Astrocyte (in vitro differentiated cells and primary cell): ENCODE measurements at places on chromosomes 16 and 17. TPM values are rescaled to one million over a fixed set of nuclear protein-coding genes. Genes with fewer than 3 reads are reported as not detected.

DNA sequence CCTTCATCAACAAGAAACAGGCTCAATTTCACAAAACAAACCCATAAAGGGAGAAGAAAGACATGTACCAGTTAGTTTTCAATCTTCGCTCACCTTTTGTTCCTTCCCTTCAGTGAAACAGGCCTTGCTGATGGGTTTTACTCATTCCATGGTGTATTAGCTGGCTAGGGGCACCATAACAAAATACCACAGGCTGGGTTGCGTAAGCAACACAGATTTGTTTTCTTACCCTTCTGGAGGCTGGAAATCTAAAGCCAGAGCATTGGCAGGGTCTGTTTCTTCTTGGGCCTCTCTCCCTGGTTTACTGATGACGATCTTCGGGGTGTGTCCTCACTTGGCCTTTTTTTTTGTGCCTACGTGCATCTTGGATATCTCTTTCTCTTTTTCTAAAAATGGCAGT lies 383.4 kb upstream of the RBFOX1 start:
- no peak overlapping the region for H3K27ac ChIP-seq
- H3K4me3 ChIP-seq: no peak overlapping the region
- H3K36me3 ChIP-seq: no peaks in the 10 kb centered on the region
- no peak for DNase-seq
- no peaks in the 10 kb centered on the region for H3K4me1 ChIP-seq

DNA sequence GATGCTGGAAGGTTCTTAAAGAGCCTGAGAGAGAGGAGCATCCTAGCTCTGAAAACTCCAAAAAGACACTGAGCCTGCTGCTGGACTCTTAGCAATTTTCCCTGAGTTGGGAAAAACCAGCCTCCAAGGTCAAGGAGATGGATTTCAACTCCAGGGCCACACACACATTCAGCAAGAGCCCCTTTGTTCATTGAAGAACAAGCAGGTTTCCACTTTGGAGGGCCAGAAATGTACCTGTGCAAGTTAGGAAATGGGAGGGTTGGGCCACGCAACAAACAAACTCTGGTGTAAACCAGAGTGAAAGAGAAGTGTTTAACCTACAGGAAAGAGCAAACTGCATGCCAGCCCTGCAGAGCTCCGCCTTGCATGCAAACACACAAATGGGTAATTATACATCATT lies 264.8 kb upstream of the RPL38 start:
- no peaks in the 10 kb centered on the region for H3K4me1 ChIP-seq
- H3K27me3 ChIP-seq: no peaks in the 10 kb centered on the region
- H3K36me3 ChIP-seq: no peaks in the 10 kb centered on the region
- DNase-seq: no peak

DNA sequence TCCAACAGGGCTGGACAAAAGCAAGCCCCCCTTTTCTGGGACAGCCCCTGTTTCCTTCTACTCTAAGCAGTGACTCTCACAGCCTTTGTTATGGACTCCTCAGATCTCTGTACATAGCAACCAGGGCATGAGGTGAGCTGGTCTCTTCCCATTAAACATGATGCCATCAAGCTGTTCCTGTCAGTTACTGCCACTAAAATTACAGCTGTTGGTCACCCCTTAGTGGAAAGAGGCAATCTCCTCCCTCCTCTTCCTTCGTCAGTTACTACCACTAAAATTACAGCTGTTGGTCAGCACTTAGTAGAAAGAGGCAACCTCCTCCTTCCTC lies 95.2 kb upstream of the SMIM36 start:
- no peaks in the 10 kb centered on the region for H3K4me1 ChIP-seq
- H3K36me3 ChIP-seq: no peaks in the 10 kb centered on the region
- H3K27me3 ChIP-seq: peaks cover 6% of the 10 kb centered on the region

DNA sequence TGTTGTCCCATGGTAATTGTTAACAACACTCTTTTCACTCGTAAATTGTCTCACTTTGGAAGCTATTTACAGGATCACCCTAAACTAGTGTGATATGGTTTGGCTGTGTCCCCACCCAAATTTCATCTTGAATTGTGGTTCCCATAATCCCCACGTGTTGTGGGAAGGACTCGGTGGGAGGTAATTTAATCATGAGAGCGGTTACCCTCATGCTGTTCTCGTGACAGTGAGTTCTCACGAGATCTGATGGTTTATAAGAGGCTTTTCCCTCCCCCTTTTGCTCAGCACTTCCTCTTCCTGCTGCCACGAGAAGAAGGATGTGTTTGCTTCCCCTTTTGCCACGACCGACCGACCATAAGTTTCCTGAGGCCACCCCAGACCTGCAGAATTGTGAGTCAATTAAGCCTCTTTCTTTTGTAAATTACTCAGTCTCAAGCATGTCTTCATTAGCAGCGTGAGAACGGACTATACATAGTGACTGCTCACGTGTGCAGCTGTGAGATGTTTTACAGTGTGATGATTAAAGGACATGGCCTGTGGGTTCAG lies 34.4 kb downstream of the DNAH3 start:
- no peaks in the 10 kb centered on the region for H3K36me3 ChIP-seq
- H3K4me1 ChIP-seq: no peaks in the 10 kb centered on the region
- DNase-seq: no peak
- H3K4me3 ChIP-seq: no peak overlapping the region
- no peaks in the 10 kb centered on the region for H3K27me3 ChIP-seq

- H3K4me3 ChIP-seq: no peak overlapping the region
- no peak overlapping the region for H3K27ac ChIP-seq
- no peak for DNase-seq
- no peaks in the 10 kb centered on the region for H3K36me3 ChIP-seq
- H3K27me3 ChIP-seq: no peaks in the 10 kb centered on the region
- no peaks in the 10 kb centered on the region for H3K4me1 ChIP-seq
Measured at GRCh38 chr17:68013385-68013784, 17.1 kb upstream of the C17orf58 start.

DNA sequence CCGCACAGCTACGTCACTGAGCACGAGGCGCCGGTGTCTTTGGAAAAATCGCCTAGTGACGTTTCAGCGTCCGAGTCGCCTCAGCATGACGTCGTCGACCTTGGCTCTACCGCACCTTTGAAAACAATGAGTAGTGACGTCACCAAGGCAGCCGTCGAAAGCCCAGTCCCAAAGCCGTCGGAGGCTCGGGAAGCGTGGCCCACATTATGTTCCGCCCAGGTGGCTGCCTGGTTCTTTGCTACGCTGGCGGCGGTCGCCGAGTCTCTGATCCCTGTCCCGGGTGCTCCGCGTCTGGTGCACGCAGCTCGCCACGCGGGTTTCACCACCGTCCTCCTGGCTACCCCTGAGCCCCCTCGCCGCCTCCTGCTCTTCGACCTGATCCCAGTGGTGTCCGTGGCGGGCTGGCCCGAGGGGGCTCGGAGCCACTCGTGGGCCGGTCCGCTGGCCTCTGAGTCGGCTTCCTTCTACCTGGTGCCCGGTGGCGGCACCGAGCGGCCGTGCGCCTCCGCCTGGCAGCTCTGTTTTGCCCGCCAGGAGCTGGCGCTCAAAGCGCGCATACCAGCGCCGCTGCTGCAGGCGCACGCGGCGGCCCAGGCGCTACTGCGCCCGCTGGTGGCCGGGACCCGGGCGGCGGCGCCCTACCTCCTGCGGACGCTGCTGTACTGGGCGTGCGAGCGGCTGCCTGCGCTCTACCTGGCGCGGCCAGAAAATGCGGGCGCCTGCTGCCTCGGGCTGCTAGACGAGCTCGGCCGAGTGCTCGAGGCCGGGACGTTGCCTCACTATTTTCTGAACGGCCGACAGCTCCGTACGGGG lies 1.5 kb downstream of the TMEM102 start:
- H3K4me1 ChIP-seq: peaks cover 27% of the 10 kb centered on the region
- H3K36me3 ChIP-seq: no peaks in the 10 kb centered on the region
- DNase-seq: peak; percentile 55
- H3K27me3 ChIP-seq: peaks cover 27% of the 10 kb centered on the region
- no peak overlapping the region for H3K27ac ChIP-seq
- H3K4me3 ChIP-seq: no peak overlapping the region

Gene TAOK2
- 55.2 and 55.9 TPM in 2 replicates for total RNA-seq

Gene HNF1B
- 15.6 and 17.8 TPM in 2 replicates for total RNA-seq

Gene PRSS33
- total RNA-seq: not detected in 2 replicates

DNA sequence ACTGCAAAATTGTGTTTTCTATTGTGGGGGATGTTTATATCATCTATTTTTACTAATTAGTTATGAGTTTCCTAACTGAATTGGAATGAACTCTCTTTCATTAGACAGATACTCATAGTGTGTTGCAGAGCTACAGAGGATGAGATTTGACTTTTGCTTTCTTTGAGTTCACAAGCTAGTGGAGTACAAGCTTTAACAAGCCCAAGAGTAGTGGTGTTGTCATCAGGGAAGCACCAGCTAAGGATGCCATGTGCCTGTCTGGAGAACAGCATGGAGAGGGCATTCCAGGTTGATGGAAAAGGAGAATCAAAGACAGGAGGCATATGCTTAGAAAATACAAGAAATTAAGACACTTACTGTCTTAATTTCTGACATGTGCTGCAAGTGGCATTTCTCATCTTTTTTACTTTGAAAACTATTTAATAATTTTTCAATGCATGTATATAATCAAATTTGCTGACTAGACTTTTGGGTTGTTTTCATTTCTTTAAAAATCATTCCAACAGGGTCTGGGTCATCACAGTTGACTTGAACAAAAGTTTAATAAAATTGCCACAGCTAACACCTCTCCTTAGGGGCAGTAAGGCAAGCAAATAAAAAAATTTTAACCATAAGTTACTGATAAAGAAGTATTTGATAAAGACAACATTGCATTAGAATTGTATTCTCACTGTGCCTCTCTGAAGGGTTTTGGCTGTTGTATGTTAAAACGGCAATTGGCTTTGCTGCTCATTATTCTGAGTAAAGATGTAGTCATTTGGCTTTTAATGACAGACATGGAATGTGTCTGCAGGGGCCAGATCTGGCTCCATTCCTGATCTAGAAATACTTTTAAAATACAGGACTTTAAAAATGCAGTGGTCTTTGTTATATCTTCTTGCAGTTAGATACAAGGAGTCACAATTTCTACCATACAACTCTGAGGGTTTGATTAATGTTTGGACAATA lies 323.7 kb upstream of the CDH11 start:
- H3K4me1 ChIP-seq: no peaks in the 10 kb centered on the region
- no peaks in the 10 kb centered on the region for H3K36me3 ChIP-seq
- DNase-seq: peak; percentile 17
- no peaks in the 10 kb centered on the region for H3K27me3 ChIP-seq
- no peak overlapping the region for H3K4me3 ChIP-seq

GRCh38 chr17:37024181-37024637 lies 75.5 kb downstream of the AATF start:
- peak; percentile 8 for DNase-seq
- H3K4me1 ChIP-seq: no peaks in the 10 kb centered on the region
- no peak overlapping the region for H3K4me3 ChIP-seq
- peaks cover 6% of the 10 kb centered on the region for H3K36me3 ChIP-seq

- H3K27me3 ChIP-seq: no peaks in the 10 kb centered on the region
- H3K4me3 ChIP-seq: no peak overlapping the region
- peak overlapping the region; percentile 21 for H3K27ac ChIP-seq
Measured at GRCh38 chr16:53257001-53257400, 177.3 kb upstream of the RBL2 start.

GRCh38 chr17:958712-959451 lies 20.7 kb downstream of the NXN start:
- H3K36me3 ChIP-seq: no peaks in the 10 kb centered on the region
- H3K4me3 ChIP-seq: no peak overlapping the region
- DNase-seq: no peak

Gene GRB7
- 1.8 and 3.3 TPM in 2 replicates for total RNA-seq

DNA sequence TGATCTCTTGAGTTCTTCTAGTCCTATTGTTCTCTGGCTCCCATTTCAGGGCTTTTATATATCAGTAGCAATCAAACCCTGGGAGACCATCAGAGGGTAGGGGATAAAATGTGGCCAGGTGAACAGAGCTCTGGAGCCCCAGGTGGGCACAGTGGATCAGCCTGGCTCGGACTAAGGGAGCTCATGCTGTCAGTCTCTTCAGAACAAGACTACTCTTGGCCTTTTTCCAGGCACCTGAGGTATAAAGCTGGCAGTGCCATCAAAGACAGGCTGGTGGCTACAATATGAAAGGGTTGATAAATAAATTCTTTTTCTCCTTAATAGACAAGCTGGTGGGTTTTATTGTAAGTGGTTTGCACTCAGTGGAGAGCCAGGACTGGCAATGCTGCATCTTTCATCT lies 160.0 kb upstream of the CCL2 start:
- H3K36me3 ChIP-seq: no peaks in the 10 kb centered on the region
- no peak for DNase-seq
- H3K27me3 ChIP-seq: no peaks in the 10 kb centered on the region
- no peak overlapping the region for H3K27ac ChIP-seq
- no peak overlapping the region for H3K4me3 ChIP-seq

DNA sequence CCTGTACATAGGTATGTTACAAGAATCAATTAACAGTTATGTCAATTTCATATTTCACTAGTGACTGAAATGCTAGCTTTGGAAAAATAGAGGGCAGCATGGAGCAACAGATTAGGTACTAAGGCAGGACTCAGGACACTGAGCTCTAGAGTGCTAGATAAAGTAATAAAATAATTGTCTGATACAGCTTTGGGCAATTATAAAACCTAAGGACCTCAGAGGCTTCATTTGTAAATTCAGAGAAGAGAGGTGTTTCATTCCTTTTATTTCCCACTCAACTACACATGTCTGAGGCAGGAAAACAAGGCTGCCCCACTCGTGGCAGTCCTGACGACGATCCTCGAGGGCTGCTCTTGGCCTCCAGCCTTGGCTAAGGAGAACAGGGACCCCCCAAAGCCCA lies 81.5 kb downstream of the CA4 start:
- H3K36me3 ChIP-seq: peaks cover 11% of the 10 kb centered on the region
- no peaks in the 10 kb centered on the region for H3K4me1 ChIP-seq
- no peak overlapping the region for H3K27ac ChIP-seq
- no peaks in the 10 kb centered on the region for H3K27me3 ChIP-seq
- no peak overlapping the region for H3K4me3 ChIP-seq
- no peak for DNase-seq

GRCh38 chr17:81870981-81871386 lies at the start of gene ARHGDIA:
Gene ARHGDIA (minus strand): TSS chr17:81871337. CDS start chr17:81869930, 1,407 bp downstream.
- peak within 1 kb of the TSS; percentile 92 for H3K4me3 ChIP-seq
- peaks cover 36% of the 10 kb centered on the region for H3K4me1 ChIP-seq
- H3K27me3 ChIP-seq: no peaks in the 10 kb centered on the region

DNA sequence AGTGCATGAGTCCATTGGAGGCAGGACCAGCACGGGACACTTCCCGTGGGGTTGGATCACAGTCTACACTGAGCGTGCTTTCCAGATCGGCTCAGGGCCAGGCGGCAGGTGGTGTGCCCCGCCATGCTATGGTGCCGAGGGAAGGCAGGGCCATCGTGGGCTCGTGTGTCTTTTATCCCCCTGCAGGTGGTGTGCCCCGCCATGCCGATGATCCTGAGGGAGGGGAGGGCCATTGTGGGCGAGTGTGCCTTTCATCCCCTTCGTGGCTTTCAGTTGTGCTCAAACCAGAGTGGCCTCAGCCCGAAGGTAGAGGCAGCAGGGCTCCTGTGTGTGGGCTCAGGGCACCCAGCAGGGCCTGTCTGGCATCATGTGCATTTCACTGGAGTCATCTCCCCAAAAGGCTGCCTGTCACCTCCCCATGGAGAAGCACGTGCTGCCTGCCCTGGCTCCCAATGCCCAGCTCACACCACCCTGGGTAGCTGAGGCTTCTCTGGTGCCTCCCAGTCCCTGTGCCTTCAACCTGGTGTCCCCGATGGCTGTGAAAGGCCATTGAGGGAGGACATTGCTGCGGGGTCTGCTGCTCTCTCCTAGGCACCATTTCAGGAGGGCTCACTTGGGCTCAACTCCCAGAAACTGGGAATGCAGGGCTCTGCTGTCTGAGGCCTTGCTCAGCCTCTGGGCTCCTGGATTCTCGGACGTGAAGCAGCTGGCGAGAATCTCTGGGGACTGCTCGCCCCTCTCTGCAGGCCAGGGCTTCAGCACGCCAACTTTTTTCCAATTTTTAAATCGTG lies 207.6 kb downstream of the NPIPB11 start:
- no peak for DNase-seq
- H3K27ac ChIP-seq: no peak overlapping the region
- H3K4me1 ChIP-seq: peaks cover under 1% of the 10 kb centered on the region
- H3K36me3 ChIP-seq: no peaks in the 10 kb centered on the region

- peaks cover 26% of the 10 kb centered on the region for H3K4me1 ChIP-seq
- H3K27ac ChIP-seq: peak overlapping the region; percentile 81
Measured at GRCh38 chr17:18980682-18981334, 23.8 kb downstream of the FAM83G start.
